ENCODE measurements at places on chromosomes 6 and 20.

GRCh38 chr6:56902641-56903464 lies 52.1 kb upstream of the BEND6 start:
- DNase-seq: no peak

DNA sequence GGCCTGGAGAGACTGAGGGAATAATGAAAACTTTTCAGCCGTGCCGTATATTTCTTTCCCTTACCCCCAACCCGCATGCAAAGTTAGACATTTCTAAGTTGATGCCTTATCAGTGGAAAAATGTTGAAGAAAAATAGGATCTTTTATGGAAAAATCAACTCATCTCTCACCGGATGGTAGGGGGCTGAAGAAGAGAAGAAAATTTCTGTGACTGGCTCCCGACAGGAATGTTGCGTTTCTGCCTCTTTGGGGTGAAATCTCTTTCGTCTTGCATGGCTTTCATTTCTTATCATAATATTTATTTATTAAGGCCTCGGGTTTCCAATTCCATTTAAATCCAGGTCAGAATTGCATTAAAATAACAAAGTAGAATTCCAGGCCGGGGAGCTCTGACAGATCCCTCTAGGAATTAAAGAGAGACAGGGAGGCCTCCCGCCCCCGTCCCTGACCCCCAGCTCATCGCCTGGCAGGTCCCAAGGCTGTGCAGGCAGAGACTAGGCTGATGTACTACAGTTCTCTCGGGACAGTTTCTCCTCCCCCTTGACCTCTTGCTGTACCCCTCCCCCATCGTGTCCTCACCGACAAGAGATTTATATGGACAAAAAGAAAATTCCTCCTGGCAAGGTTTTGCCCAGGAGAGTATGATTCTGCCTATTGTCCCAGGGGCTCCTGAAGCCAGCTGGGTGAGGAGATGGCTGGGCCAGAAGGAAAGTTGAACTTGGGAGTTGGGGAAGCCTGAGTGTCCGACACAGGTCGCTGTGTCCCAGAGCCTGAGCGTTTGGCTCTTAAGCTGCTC lies 1.3 kb downstream of the SCUBE3 start:
- no peak for DNase-seq

- no peak for DNase-seq
These were observed 12.2 kb downstream of the SLC35F1 start for GRCh38 chr6:117919275-117919674.

GRCh38 chr20:59149678-59150504 lies 13.7 kb upstream of the ZNF831 start:
- DNase-seq: no peak

- no peak for DNase-seq
These were observed 107.2 kb upstream of the BTBD3 start for GRCh38 chr20:11810311-11811083.

GRCh38 chr20:14142964-14143627 lies 147.8 kb downstream of the MACROD2 start:
- DNase-seq: no peak

DNA sequence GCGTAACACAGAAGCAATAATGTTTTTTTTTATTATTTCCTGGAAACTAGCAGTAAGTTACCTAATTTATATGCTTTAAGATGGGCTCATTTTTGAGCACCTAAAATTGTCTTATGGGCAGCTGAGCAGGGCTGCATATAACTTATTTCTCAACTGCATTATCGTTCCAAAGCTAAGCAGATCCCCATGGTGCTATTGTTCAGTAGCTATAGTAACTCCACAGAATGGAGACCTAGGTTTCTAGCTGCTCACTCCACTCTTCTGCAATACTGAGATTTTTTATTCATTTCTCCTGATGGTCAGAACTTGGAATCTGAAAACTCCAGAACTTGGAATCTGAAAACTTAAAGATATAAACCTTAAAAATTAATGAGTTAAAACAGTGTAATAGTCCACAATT lies 18.7 kb downstream of the CRISP1 start:
- no peak for DNase-seq

DNA sequence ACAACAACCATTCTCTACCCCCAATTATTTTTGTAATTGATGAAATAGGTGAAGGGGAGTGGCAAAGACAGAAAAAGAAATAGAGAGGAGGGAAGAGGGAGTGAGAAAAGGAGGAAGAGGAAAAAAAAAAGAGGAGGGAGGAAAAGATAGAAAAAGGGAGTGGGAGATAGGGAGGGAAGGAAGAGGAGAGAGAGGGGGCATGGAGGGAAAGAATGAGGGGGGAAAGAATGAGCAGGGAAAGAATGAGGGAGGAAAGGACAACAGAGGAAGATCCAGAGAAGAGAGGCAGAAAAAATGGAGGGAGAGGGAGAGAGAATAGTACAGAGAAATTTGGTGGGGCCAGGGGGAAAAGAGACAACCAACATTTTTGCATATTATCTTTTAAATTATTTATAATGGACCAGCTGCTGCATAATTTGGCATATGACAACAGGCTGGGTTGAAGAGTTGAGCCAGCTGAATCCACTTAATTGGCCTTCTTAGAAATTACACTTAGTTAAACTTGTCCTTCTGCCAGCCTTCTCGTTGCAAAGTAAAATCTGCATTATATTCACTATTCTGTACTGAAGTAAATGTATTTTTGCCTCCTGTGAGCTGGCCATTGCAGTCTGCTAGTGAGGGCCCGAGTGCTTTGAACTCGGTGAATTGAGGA lies 101.0 kb downstream of the ARHGAP18 start:
- DNase-seq: no peak

DNA sequence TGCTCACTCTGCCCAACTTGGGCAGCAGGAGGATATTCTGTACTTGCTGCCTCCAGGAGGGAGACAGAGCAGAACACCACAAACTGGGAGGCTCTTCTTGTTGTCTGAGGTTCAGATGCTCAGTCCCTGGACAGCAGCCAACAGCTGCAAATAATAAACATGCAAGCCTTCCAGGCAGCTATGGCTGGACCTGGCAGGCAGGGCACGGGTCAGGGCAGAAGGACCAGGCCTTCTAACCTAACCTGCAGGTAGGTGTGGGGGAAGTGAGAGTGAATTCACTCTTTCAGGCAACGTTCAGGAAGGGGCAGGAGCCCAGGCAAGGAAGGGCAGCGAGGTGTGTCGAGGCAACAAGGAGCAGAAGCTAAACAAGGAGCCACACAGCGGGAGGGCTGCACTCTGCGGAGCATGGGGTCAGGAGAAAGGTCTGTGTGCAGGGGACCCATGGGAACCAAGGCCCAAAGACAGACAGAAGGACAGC lies 31.5 kb downstream of the NINL start:
- DNase-seq: no peak

DNA sequence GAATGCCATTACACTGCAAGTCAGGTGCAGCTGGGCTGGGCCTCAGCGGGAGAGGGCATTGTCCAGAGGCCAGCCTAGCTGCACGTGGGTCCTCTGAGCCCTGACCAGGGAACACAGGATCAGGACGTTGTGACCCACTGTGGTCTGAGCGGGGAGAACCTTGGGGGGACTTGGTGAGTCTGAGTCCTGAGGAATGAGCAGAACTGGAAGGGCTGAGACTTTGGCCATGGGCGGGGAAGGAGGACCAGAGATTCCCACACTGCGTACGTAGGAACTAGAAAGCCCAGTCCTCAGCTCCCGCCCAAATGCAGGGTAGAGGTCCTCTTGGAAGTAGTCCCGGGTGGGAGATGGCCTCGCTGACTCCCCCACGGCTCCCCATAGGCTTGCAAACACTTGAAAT lies 42.5 kb downstream of the GABRR2 start:
- no peak for DNase-seq

DNA sequence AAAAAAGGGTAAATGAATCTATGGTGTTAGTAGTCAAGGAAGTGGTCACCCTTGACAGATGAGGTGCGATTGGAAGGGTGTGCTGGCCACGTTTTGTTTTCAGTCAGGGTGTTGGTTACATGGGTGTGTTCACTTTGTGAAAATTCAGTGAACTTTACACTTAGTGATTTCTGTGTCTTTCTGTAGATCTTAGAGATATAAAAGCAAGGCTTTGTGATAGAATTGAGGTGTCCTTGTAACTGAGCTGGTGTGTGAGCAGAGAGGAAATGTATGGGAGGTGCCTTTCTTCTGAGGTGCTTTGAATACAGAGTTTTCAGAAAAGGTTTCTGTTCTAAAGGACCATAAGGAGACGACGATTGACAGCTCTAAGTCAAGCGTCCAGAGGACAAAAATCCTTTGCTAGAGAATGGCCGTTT lies 90.5 kb downstream of the SAMD3 start:
- peak; percentile 10 for DNase-seq

GRCh38 chr6:5507131-5507681 lies 245.9 kb downstream of the FARS2 start:
- DNase-seq: no peak

- no peak for DNase-seq
These were observed 842.6 kb upstream of the MANEA start for GRCh38 chr6:94734751-94735150.

DNA sequence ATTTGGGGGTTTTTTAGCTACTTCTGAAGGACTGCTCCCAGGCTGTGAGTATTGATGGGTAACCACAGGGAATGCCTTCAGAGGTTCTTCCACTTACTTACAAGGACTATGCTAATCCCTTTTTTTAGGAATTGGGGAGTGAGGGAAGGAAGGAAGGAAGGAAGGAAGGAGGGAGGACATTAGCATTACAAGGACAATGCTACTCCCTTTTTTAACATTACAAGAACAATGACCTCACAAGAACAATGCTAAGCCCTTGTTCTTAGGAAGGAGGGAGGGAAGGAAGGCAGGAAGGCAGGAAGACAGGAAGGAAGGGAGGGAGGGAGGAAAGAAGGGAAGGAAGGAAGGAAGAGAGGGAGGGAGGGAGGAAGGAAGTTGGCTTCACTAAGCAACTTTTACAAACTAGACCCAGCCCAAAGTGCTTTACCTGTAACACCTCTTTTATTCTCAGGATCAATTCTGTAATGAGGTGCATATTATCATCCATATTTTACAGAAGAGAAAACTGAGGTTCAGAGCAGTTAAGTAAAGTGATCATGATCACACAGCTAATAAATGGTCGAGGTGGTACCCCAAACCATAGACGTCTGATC lies 446.8 kb upstream of the JARID2 start:
- no peak for DNase-seq

DNA sequence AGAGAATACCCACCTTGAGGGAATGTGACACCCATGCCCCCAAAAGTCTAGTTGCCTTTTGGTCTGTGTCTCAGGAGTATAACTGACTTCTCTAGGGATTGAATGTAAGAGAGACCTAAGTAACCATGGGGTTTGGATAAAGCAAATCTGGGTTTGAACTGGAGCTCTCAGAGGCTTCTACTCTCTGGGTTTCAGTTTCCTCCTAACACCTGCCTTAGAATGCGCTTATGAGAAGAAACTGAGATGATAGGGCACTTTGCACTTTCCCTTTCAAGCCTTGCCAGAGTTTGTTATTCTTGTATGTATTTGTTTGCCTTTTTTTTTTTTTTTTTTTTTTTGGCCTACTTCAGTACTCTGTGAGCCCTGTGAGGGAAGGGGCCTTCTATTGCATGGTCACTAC lies 19.4 kb downstream of the SDHAF4 start:
- no peak for DNase-seq

GRCh38 chr6:166584853-166585429 lies 1.5 kb downstream of the RAMACL start:
- DNase-seq: no peak

All from stimulated activated CD4-positive, alpha-beta T cell treated with anti-CD3 and anti-CD28 coated beads, Interleukin-15, amount 100 ng/mL, for 1 hour (primary cell).